Activated CD8-positive, alpha-beta T cell treated with anti-CD3 and anti-CD28 coated beads for 36 hours (primary cell): ENCODE measurements at places on chromosomes 11 and 22. TPM values are rescaled to one million over a fixed set of nuclear protein-coding genes. Genes with fewer than 3 reads are reported as not detected.

GRCh38 chr11:7467652-7468051 is 17.7 kb upstream of the OLFML1 start:
- H3K36me3 ChIP-seq = peaks cover 1% of the 10 kb centered on the region
- no peak overlapping the region for H3K4me3 ChIP-seq
- H3K4me1 ChIP-seq = peaks cover 14% of the 10 kb centered on the region
- H3K27ac ChIP-seq = peak overlapping the region; percentile 47
- peak; percentile 64 for DNase-seq

DNA sequence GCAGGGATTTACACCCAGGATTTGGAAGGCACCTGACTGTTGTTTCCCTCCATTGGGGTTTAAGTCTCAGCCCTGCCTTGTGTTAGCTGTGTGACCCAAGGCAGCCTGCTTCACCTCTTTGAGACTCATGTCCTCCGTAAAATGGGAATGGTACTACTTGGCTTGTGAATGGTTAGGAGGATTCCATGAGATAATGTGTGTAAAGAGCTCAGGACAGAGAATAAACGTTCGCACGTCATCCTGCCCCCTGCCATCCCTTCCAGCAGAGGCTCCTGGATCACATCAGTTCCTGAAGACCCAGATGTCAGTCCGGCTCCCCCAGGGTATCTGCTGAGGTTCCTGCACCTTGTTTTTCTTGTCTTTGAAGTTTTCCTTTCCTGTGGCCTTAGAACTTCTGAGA is 16.8 kb upstream of the ACCSL start:
- H3K4me1 ChIP-seq = no peaks in the 10 kb centered on the region
- DNase-seq = no peak
- no peak overlapping the region for H3K4me3 ChIP-seq
- no peaks in the 10 kb centered on the region for H3K36me3 ChIP-seq
- H3K27ac ChIP-seq = no peak overlapping the region
- peaks cover 18% of the 10 kb centered on the region for H3K27me3 ChIP-seq

- H3K36me3 ChIP-seq = peaks cover 47% of the 10 kb centered on the region
- peak overlapping the region; percentile 49 for H3K4me3 ChIP-seq
- no peaks in the 10 kb centered on the region for H3K27me3 ChIP-seq
- peak overlapping the region; percentile 99 for H3K27ac ChIP-seq
These were observed 16.6 kb downstream of the IL10RA start for GRCh38 chr11:118002541-118003423.

DNA sequence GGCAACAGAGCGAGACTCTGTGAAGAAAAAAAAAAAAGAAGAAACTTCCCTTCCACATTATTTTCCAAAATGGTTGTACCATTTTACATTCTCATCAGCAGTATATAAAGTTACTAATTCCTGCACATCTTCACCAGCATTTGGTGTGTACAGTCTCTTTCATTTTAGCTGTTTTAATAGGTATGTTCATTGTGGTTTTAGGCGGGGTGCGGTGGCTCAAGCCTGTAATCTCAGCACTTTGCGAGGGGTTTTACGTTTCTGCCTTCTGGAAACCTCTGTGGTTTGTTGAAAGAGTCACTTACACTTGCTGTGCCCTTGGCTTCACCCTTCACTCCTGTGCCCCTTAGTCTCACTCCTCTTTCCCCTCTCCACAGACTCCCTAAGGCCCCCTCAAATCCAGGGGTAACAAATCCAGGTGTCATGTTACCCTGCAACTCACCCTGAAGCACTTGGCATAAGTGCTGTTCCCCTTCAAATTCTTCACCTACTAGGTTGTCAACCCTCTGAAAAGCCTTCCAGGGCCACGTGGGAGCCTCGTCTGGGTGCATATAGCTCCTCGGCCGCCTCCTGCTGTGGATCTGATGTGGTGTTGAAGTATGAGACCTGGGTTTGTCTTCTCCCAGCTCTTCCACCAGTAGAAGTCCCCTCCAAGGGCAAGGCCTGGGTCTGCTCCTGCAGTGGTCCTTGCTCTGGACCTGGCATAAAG is 20.8 kb downstream of the TOB2 start:
- H3K36me3 ChIP-seq = peaks cover 20% of the 10 kb centered on the region
- no peak overlapping the region for H3K4me3 ChIP-seq
- DNase-seq = peak; percentile 77
- H3K27me3 ChIP-seq = no peaks in the 10 kb centered on the region
- H3K27ac ChIP-seq = peak overlapping the region; percentile 69

DNA sequence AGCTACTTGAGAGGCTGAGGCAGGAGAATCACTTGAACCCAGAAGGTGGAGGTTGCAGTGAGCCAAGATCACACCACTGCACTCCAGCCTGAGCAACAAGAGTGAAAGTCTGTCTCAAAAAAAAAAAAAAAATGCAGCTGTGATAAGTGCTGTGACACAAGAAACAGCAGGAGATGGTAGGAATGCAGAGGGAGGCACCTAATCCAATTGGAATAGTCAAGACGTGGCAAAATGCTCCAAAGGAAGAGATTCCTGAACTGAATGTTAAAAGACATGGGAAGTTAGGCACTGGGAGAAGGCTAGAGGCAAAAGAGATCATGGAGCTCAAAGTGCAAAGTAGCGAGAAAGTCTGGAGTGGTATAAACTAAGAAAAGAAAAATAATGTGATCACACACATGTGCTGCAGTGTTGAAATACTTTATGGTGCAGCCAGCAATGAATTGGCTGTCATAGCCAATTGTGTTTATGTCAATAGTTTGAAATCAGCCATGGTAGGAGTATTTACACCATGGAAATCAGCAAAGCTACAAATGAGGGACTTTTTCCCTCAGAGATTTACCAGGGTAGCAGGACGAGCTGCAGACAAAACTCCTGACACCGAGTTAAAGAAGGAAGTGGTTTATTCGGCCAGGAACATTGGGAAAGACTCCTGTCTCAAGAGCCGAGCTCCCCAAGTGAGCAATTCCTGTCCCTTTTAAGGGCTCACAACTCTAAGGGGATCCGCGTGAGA is 40.9 kb upstream of the LIPT2 start:
- H3K4me3 ChIP-seq = no peak overlapping the region
- peaks cover 5% of the 10 kb centered on the region for H3K27me3 ChIP-seq
- H3K4me1 ChIP-seq = no peaks in the 10 kb centered on the region
- peaks cover 2% of the 10 kb centered on the region for H3K36me3 ChIP-seq
- H3K27ac ChIP-seq = no peak overlapping the region
- DNase-seq = no peak

DNA sequence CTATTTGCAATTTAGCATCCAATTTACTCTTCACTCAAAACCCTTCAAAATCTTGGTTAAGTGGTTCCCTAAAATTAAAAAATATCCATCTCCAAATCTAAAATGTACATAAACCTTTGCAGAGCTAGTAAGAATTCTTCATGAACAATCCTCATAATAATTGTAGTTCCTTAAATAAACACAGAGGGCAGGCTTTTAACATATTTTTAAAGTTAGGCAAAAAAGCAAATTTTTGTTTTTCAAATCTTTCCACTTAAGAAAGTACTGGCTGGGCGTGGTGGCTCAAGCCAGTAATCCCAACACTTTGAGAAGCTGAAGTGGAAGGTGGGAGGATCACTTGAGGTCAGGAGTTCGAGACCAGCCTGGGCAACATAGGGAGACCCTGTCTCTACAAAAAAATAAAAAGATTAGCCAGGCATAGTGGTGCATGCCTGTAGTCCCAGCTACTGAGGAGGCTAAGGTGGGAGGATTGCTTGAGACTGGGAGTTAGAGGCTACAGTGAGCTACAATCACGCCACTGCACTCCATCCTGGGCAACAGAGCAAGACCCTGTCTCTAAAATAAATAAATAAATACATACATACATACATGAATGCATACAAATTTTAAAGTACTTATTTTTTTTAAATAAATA is 25.1 kb upstream of the PLAAT3 start:
- no peak overlapping the region for H3K4me3 ChIP-seq
- H3K27me3 ChIP-seq = no peaks in the 10 kb centered on the region
- no peak overlapping the region for H3K27ac ChIP-seq
- peaks cover 11% of the 10 kb centered on the region for H3K36me3 ChIP-seq
- no peak for DNase-seq
- peaks cover 4% of the 10 kb centered on the region for H3K4me1 ChIP-seq

- H3K27me3 ChIP-seq = peaks cover 14% of the 10 kb centered on the region
- H3K4me1 ChIP-seq = no peaks in the 10 kb centered on the region
- DNase-seq = peak; percentile 68
- H3K4me3 ChIP-seq = no peak overlapping the region
These were observed 16.6 kb downstream of the OR8A1 start for GRCh38 chr11:124586238-124586860.

GRCh38 chr11:65301491-65302329 is 13.0 kb upstream of the CDC42EP2 start:
- H3K4me1 ChIP-seq = no peaks in the 10 kb centered on the region
- H3K4me3 ChIP-seq = no peak overlapping the region
- no peak for DNase-seq
- peaks cover 5% of the 10 kb centered on the region for H3K36me3 ChIP-seq
- no peak overlapping the region for H3K27ac ChIP-seq

DNA sequence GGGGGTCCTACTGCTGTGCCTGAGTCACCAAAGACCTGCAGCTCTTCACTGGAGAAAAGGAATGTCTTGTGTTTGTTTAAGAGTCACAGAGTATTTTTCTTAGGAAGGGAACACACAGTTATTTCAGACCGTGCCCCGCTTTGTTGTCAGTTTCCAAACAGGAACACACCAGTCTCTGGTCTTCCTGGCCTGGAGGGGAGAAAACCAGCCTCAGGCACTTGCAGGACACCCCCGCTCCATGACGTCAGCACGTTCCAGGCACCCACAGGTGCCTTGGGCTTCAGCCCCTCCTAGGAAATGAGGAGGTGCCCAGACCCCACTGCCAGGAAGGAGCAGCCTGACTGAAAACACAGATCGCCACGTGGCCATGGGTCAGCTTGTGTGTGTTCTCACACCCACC is 5.4 kb downstream of the DEAF1 start:
- DNase-seq = no peak
- peaks cover 39% of the 10 kb centered on the region for H3K4me1 ChIP-seq
- no peaks in the 10 kb centered on the region for H3K27me3 ChIP-seq
- no peak overlapping the region for H3K27ac ChIP-seq

DNA sequence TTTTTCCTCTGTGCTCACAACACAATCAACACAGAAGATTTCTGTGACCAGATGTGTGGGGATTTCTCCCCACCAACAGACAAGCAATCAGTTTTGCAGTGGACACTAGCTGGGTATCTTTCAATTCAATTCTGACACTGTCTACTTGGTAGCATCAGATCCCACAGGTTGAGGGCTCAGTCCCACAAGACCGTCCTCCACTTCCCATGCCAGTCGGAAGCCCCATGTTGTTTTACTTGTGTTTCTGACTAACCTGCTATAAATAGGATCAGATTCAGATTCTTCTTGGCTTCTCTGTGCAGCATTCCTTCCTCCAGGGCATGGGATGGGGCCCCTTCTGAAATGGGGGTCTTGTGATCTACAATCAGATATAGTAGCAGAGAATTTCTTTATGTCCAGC is 19.6 kb downstream of the ACER3 start:
- H3K27me3 ChIP-seq = peaks cover 2% of the 10 kb centered on the region
- H3K4me3 ChIP-seq = no peak overlapping the region
- no peak for DNase-seq
- H3K4me1 ChIP-seq = peaks cover 8% of the 10 kb centered on the region

DNA sequence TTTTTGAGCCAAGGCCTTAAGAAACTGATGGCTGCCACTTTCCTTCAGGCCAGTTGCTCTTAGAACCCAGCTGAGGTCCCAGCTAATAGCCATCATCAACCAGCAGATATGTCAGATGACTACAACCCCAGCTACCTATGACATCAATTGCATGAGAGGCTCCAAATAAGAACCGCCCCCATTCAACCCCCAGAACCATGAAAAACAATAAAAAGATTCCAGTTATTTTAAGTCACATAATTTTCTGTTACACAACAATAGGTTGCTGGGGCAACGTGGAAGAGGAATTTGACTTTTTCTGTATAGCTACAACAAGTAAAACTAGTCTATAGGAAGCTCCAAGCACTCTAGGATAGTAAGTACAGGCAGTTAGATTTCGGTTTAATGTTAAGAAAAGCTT is 216.3 kb upstream of the MTNR1B start:
- H3K4me1 ChIP-seq = no peaks in the 10 kb centered on the region
- no peak for DNase-seq
- no peak overlapping the region for H3K4me3 ChIP-seq
- no peaks in the 10 kb centered on the region for H3K27me3 ChIP-seq
- no peak overlapping the region for H3K27ac ChIP-seq

DNA sequence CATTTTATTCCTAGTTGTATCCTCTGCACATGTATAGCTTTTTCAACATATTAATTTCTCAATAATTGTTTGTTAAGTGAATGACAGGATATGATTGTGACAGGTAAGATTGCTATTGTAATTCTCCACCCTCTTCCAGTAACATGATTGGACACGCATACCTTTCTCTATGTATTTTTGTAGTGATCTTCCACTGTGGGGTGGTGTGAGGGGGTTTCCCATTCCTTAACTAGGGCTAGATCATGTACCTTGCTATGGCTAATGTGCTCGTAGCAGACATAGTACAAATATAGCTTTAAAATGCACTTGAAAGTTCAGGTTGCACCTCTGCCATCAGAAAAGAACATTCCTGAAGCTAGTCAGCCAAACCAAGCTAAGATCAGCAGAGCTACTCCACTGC is 2392.8 kb upstream of the RAG2 start:
- DNase-seq = no peak
- H3K4me3 ChIP-seq = no peak overlapping the region
- no peaks in the 10 kb centered on the region for H3K36me3 ChIP-seq
- H3K27ac ChIP-seq = no peak overlapping the region
- no peaks in the 10 kb centered on the region for H3K4me1 ChIP-seq

DNA sequence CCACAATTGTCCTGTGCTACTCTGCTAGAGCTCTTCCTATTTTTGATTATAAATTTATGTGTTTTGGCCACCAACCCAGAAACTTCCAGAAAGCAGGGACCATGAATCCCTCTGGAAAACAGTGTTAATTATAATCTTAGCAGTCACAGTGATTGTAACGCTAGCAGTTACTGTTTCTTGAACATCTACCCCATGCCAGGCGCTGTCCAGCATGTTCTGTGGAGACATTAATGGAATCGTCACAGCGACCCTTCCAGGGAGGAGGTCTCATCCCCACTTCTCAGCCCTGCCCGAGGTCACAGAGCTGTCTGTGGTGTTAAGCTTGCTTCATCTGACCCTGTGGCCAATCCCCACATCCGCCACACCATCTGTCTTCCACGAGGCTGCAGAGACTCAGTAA is 13.9 kb upstream of the PNPLA5 start:
- H3K4me3 ChIP-seq = no peak overlapping the region
- H3K4me1 ChIP-seq = no peaks in the 10 kb centered on the region
- no peak overlapping the region for H3K27ac ChIP-seq
- H3K27me3 ChIP-seq = peaks cover 6% of the 10 kb centered on the region
- no peak for DNase-seq

- no peaks in the 10 kb centered on the region for H3K27me3 ChIP-seq
- H3K4me3 ChIP-seq = peak overlapping the region; percentile 90
- no peak for DNase-seq
- H3K27ac ChIP-seq = peak overlapping the region; percentile 95
- peaks cover 38% of the 10 kb centered on the region for H3K4me1 ChIP-seq
- H3K36me3 ChIP-seq = peaks cover 24% of the 10 kb centered on the region
These were observed 612 bp upstream of the BIRC2 start for GRCh38 chr11:102346456-102346747.

Gene KRTAP5-9
- not detected for total RNA-seq

Gene ZNF280B
- total RNA-seq = 3.0 TPM

Gene CHEK1
- 139 TPM for total RNA-seq

Gene F2
- not detected for total RNA-seq

Gene SLC5A12
- total RNA-seq = not detected
